ENCODE measurements at places on chromosomes 3 and 15.

- no peak for DNase-seq
Measured at GRCh38 chr15:67564021-67564967, 21.8 kb downstream of the MAP2K5 start.

- no peak for DNase-seq
Measured at GRCh38 chr3:113751141-113751540, 4.3 kb downstream of the ATP6V1A start.

DNA sequence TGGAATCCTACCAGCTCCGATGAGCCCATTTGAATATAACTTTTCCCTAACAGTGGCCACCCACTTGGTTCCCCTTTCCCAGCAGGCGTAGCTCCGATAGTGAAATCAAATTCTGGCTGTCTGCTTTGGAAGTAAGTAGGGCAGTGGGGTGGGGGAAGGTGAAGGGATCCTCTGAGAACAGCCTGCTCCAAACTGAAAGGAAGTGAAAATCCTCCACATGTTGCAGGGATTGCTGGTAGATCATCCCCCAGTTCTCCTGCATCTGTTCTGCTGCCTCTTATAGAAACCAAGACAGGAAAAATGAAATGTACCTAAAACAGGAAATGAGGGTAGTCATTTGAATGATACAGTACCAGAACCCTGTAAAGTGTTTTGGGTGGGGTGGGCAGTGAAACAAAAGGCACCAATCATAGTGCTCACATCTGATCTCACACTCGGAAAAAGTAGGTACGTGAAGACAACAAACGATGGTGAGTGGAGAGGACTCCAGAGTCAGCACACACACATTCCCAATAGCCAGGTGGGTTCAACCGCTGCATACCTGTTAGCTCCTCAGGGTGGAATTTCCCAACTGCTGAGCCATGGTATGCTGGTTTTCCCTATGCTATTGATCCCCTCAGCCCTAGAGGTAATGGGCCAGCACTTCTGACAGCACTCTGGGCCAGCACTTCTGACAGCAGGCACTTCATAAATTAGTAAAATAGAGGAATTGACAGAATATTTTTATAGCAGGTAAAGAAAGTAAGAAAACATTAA, 304.9 kb upstream of the ADAMTS9 start:
- DNase-seq: peak; percentile 72

DNA sequence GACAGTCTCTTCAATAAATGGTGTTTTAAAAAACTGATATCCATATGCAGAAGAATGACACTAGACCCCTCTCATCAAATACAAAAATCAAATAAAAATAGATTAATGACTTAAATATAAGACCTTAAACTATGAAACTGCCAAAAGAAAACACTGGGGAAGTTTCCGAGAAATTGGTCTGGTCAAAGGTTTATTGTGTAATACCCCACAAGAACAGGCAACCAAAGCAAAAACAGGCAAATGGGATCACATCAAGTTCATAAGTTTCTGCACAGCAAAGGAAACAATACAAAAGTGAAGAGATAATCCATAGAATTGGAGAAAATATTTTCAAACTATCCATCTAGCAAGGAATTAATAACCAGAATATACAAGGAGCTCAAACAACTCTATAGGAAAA, 126.2 kb downstream of the GOLIM4 start:
- DNase-seq: no peak

GRCh38 chr3:33687406-33688010, 30.5 kb downstream of the CLASP2 start:
- DNase-seq: no peak

- no peak for DNase-seq
Measured at GRCh38 chr3:77190374-77190773, 150.5 kb downstream of the ROBO2 start.

DNA sequence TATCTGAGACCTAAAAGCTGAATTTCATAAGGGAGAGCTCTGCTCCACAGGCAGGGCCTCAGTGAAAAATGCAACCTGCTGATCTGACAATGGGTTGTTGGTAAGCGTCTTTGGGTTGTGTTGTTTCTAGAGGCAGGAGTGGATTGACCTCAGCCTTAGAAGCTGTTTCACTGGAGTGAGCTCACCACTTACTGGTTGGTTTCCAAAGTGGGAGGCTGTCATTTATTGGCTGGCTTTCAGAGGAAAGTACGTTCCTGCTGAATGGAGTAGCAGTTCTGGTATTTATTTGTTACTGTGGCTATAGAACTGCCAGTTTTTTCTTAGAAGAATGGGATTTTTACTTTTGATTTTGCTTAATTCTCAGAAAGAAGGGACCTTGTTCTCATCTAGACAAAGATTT, 29.3 kb upstream of the COL6A5 start:
- peak; percentile 49 for DNase-seq
